Fibroblast of the conjunctiva (primary cell): ENCODE measurements at places on chromosomes 3 and 15.

DNA sequence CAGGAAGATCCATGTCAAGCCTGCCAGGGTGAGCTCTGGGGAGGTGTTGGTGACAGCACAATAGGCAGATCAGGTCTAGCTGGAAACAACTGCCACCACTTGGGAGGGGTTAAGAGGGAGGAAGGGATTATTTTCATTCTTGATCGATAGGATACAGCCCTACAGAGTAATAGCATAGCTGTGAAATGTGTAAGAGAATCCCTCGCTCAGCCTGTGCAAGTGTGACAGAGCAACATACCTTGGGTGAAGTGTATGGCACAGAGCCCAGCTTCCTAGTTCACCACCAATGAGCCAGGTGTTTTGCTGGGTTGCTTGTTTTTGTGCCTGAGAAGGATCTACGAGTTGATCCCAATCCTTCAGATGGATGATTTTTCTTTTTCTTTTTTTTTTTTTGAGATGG is 9.2 kb upstream of the DCUN1D1 start:
- DNase-seq: no peak

DNA sequence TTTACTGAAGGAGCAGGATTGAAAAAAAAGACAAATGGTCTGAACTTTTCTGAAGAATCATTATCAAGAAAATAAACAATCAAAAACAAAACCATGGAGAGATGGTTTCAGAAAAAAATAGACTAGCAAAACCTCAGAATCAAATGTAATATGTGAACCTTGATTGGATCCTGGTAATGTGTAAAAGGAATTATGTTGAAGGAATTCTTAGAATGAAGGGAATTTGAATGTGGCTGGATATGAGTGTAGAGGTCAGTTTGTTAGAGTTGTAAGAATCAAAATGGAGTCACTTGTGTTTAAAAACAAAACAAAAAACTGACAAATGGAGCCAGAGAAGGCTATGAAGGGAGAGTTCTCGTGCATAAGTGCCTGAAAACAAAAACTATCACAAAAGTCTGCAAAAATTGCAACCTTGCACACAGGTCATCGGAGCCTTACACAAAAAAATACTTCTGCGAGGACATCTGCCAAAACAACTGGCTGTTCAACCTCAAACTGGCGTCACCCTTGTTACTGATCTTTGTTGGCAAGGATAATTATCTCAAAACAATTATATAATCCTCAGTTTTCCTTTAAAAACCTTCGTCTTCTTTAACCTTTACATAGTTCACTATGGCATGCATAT is 19.1 kb upstream of the ATP13A3 start:
- no peak for DNase-seq

DNA sequence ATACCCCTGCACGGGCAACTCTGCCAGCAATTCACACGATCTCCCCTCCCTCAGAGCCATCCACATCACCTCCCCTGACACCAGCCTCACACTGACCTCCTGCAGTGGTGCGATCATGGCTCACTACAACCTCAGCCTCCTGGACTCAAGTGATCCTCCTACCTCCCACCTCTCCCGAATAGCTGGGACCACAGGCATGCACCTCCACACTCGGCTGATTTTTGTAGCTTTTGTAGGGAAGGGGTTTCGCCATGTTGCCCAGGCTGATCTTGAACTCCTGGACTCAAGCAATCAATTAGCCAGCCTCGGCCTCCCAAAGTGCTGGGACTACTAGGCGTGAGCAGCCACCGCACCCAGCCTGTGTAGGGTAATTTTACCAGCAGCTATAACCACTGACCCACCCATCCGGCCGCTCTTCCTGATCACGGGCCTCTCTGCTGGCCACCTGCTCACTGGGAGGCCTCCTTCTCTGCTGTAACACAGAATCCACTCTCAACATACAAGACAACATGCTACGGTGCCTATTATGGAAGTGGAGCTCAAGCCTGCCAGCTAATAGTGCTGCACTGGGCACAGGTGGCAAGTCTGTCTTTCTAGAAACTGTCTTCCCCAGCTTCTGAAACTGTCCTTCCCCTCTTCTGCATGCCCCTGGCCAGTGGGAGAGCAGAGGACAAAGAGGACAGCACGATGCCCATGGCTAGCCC is 4.6 kb downstream of the GP9 start:
- DNase-seq: no peak

DNA sequence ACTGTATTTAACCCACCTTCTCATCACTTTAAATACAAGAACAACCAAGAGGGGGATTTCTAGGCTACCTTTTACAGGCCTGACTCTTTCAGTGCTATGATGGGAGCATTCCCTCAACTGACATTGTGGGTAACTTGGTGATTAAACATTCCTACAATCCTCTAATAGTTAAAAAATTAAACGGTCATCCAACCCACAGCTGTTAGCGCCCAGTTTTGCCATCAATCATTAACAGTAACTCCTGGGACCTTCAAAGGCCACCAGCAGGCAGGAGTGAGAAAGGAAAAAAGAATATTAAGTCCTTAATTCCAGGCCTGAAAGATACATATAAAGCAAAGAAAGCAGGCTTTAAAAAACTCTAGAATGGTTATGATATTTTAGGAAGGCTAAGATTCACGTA is 512.1 kb downstream of the MAGI1 start:
- DNase-seq: no peak

GRCh38 chr15:98737159-98737558 is 88.8 kb downstream of the IGF1R start:
- no peak for DNase-seq
